ENCODE measurements at places on chromosomes 13 and 19.

GRCh38 chr13:51620165-51620983, 36.1 kb downstream of the WDFY2 start:
- no peak for DNase-seq

- no peak for DNase-seq
Observed at GRCh38 chr13:57629391-57629804, 2.1 kb upstream of the PCDH17 start.

- DNase-seq = no peak
Observed at GRCh38 chr13:110938662-110939421, 24.0 kb upstream of the ANKRD10 start.

- DNase-seq = no peak
Observed at GRCh38 chr13:34410678-34411077, 531.4 kb upstream of the NBEA start.

- no peak for DNase-seq
Observed at GRCh38 chr13:33195693-33196464, 89.7 kb downstream of the STARD13 start.

DNA sequence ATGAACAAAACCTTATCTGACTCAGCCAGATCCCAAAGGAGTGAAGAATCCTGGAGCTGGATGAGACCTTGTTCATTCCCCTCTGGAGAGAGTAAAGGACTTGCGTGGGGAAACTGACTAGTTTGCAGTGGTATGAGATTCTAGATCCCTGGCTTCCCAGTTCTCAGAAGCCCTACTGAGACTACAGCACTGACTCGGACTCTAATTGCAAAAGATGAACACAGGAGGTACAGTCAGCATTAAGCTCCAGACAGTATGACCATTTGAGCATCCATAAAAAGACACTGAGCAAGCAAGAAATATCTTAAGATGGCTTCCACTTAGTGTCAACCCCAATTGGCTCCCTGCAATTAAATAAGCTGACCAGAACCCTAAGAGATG, 6.8 kb downstream of the ZC3H4 start:
- no peak for DNase-seq

GRCh38 chr13:30851697-30852096, 54.4 kb upstream of the MEDAG start:
- DNase-seq = no peak

DNA sequence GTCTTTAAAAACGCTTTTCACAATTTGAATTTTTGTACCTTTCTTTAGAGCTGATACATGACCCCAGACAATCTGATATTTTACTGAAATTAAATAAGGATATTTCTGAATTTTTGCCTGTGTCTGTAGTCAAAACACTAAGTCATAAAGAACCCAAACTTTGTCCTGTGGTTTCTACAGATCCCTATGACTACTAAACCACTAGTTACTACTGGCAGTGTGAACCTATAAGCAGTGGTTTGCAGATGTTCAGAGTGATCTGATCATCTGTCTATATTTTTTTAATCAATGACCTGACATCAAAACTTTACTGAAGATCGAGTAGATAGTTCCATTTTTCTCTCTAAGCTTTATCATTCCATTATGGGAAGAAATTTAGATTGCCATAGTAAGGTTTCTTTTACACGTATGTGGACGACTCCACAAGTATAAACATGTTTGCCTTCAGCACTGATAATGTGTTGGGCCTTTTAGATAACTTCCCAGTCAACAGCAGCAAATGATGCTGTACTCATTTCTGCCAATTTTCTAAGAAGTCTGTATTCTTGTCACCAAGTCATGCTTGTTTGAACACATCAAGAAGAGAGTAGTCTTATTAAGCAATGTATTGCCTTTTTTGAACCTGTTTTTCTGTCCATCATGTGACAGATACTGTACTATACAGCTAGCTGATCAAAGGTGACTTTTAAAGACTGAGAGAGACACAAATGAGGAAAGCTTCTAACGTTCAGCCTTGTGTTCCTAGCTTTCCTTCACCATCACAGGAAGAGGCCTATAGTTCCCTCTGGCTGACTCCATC, 21.8 kb downstream of the POLR1D start:
- DNase-seq = no peak

- DNase-seq = no peak
Observed at GRCh38 chr19:44741841-44742329, 6.6 kb upstream of the BCL3 start.

All from activated T-helper 1 cell treated with Interleukin-2 at 50 U/mL for 16 hours (primary cell).